SK-N-DZ (cell line): ENCODE measurements at places on chromosomes 6 and 20.

- DNase-seq = no peak
Measured at GRCh38 chr20:709423-709822, 33.8 kb upstream of the SCRT2 start.

GRCh38 chr20:47558295-47559066, 56.8 kb downstream of the NCOA3 start:
- no peak for DNase-seq

GRCh38 chr20:62632575-62633090, 9.7 kb upstream of the SLCO4A1 start:
- DNase-seq = no peak

DNA sequence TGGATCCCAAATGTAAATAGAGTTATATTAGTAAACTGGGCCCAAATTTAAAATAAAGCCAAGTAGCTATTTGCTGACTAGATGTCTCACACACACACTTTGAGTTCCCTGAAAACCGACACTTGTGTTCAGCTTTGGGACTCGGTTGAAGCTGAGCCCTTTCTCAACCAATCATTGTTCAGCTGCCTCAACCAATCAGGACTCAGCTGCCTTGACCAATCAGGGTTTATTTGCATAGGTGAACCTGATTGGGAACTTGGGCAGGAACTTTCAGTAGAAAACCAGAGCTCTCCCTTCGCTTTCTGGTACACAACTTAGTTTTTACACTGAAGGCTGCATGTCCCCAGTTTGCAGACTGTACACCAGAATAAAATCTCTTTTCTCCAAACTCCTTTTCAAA, 301.7 kb downstream of the FOXA2 start:
- no peak for DNase-seq

DNA sequence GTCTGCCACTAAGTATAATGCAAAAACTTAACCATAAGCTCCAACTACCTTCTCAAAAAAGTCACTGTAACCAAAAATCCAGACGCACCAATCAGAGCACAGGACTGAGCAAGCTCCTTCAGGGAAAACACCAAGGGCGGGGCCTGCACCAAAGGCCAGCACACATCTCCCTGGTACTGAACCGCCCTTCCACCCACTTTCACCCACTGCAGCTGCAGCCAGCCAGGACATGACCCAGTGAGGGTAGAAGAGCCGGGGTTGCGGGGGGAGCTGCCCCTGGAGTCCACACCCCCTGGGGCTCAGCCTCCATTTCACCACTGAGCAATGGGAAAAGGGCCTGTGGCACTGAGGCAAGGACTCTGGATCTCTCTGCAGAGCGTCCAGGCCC, 54.3 kb downstream of the TAF4 start:
- DNase-seq = no peak

DNA sequence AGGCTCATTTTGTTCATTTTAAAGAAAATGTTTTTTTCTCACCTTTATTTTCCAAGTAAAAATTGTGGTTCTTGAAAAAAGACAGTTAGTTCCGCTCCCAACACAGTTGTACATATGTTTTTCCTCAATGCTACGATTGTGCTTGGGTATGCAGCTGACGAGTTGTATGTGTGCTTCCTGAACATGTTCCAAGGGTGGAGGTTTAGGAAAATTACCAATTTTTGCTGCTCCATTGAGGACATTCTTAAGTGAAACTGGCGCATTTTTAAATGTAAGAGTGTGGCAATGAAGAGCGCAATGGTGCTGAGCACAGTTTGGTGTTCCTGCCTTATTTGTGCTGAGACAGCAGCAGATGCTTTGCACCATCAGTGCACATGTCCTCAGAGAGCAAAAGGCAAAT, 70.3 kb upstream of the CLDN20 start:
- DNase-seq = no peak

DNA sequence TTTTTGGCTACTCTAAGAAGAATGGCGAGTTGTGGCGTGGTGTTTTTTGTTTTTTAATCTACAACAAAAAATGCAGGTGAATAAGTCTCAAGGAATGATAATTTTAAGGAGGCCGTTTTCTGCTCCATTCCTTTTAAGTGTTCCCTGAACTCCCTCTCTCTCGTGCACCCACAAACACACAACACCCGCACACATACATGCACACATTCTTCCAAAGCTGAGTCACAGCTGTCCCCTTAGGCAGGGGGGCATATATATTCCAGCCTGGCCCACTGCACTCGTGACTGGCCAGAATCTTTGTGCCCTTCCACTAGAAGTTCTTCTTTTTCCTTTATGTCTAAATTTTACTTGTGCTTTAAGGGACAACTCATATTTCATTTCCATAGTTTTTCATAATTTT, 405.7 kb downstream of the LMBRD1 start:
- no peak for DNase-seq

DNA sequence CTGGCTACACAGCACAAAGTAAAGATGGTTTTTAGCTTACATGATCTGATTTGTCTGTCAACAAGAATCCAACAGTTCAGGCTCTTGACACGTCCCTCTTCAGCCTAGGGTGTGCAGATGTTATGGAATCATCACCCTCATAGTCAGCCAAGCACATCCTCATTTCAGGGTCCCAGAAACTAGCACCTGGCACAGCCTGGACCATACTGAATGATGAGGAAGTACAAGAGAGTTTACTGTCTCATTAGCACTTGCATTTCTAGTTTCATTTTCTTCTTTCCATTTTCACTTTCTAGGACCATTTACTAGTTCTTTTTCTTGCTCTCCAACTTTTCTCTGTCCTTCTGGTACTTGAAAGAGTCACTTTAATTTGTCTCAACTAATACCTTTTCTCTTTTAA, 6.5 kb downstream of the RIPOR2 start:
- no peak for DNase-seq

- DNase-seq = no peak
Measured at GRCh38 chr20:59729506-59729905, 125.2 kb downstream of the PHACTR3 start.

GRCh38 chr6:63553208-63553607, 19.1 kb upstream of the LOC128125822 start:
- DNase-seq = no peak

- DNase-seq = no peak
Measured at GRCh38 chr6:133957780-133958242, 4.8 kb downstream of the TBPL1 start.

- DNase-seq = no peak
Measured at GRCh38 chr6:126640356-126640755, 300.4 kb downstream of the CENPW start.

- no peak for DNase-seq
Measured at GRCh38 chr6:152502421-152503188, 134.6 kb downstream of the SYNE1 start.

DNA sequence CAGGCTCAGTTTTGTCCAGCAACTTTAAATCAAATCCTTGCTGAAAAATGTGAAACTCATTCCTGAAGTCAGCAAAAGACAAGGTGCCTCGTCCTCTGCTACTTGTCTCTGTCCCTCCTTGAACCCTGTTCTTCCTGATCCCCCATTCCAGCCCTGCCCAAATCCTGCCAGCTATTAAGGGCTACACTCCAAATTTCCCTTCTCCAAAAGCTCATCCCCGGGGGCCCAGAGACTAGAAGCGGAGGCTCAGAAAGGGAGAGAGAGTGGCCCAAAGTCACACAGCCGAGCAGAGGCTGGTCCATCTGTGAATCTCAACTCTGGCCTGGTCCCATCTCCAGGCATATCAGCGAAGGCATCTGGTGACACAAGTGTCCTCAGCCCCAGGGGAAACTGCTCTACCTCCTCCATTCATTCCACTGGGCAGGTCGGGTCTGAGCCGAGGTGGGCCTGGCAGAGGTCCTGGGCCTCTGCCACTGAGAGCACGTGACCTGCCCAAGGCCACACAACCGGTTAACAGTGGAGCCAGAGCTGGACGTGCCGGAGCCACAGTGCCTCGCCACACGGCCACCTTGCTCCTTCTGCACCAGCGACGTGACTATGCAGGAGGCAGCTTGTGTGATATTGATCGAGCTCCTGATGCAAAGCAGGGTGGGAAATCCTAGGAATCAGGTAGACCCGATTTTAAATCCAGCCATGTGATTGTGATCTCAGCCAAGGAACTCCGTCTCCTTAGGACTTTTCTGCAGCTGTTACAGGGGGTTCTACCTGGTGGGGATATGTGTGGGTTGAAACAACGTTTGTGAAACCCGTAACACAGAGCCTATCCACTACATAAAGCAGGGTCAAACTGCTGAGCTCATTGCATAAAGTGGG, 28.6 kb downstream of the NOL4L start:
- DNase-seq = no peak

DNA sequence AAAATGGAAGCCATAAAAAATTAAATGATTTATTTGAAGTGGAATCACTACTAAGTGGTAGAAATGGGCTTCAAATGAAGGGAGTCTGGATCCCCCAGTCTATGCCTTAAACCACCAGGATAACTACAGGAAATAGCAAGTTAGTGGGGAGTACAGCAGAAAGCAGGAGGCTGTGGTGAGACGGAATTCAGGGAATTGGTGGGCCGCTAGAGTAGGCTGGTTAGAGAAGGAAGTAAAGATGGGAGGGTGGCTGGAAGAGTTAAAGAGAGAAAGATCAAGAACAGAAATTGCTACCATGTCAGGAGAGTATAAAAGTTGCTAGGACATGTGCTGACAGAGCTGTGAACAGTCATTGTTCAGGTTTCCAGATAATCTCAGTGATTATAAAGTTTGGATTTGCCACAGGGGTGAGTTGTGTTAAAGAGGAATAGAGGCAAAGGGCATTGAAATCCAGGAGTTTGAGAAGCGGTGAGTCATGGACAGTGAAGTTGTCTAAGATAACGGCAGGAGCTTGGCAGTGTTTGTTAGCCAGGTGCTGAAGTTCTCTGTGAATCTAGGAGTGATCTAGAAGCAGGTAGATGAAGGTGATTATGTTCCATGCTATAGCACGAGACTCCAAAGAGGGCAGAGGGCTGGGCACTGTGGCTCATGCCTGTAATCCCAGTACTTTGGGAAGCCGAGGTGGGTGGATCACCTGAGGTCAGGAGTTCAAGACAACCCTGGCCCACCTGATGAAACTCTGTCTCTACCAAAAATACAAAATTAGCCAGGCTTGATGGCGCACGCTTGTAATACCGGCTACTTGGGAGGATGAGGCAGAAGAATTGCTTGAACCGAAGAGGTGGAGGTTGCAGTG, 13.7 kb upstream of the HINT3 start:
- DNase-seq = no peak

- DNase-seq = no peak
Measured at GRCh38 chr6:11621119-11621518, 83.6 kb downstream of the TMEM170B start.

DNA sequence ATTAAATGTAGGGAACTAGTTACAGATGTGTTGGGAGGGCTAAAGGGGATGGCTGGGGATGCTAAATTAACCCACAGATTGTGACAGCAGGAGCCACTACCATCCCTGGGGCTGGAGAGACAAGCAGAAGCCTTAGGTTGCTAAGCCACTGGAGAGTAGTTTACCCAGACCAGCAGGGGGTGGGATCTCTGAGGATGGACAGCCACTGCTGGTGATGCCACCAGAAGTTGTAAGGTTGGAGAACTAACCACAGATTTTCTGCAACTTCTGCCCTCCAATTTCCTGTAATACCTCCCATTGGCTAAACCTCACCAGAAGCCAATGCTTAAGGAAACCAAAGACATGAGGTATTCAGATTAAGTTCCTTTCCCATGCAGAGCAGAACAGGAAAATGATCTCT, 139.6 kb upstream of the NOX3 start:
- no peak for DNase-seq

- DNase-seq = no peak
Measured at GRCh38 chr6:18121580-18122127, 823 bp downstream of the NHLRC1 start.

- DNase-seq = no peak
Measured at GRCh38 chr6:40341726-40342125, 245.4 kb downstream of the LRFN2 start.

DNA sequence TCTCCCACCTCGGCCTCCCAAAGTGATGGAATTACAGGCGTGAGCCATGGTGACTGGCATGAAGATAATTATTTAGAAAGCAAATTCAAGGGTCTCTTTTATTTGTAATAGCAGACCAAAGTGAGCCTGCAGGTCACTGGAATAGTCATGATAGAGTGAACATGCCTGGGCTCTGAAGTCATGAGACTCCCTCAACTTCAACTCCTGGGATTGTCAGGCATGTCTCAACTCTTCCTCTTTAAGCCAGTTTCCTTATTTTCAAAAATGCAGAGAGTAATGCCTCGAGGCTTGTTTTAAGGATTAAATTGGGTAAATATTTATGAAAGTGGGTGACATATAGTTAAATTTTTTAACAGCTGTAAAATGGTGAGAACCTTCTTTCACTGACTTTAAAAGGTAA, 22.7 kb upstream of the HECA start:
- DNase-seq = no peak

- DNase-seq = no peak
Measured at GRCh38 chr6:116492331-116493067, 18.9 kb upstream of the CALHM5 start.

DNA sequence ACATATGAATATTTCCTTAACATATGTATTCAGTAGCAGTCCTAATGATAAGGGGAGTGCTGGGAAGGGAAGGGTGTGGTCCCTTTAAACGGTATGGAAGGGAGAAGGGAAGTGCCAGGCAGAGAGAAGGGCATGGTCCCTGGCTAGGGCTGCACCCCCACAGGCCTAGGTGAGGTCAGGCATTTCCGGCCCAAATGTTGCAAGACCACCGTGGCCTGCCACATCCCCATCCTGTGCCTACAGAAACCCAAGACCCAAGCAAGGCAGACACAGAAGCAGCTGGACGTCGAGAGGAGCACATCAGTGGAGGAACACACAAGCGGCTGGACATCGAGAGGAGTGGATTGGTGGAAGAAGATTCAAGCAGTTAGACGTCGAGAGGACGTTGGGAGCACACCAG, 5.9 kb downstream of the RRAGD start:
- no peak for DNase-seq

DNA sequence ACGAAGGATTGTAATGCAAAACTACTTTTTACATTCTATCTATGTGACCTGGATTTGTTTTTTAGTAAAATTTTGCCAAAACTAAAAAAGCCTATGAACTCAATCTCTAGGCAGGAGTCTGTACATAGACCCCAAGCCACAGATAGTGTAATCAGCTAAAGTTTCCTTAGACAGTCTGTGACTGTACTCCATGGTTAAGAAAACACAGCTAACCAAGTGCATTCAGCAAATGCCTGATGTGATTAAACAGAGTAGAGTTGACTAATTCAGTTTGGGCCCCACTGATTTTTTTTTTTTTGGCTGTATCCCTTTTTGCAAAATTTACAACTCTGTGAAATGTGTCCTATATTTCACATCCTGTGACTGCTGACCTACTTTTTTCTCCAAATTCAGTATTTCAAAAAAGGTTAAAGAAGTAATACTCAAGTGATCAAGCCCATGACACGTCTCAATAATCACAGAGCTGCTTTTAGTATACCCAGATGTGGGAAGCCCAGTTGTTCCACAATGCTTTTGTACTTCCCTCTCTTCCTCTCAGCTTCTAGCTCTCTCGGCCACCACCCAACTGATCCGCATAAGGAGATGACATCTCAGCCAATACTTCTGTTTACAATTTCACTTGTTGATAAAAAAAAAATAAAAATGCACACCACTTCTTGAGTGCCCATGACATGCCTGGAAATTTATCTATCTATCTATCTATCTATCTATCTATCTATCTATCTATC, 108.8 kb upstream of the TBX18 start:
- no peak for DNase-seq

DNA sequence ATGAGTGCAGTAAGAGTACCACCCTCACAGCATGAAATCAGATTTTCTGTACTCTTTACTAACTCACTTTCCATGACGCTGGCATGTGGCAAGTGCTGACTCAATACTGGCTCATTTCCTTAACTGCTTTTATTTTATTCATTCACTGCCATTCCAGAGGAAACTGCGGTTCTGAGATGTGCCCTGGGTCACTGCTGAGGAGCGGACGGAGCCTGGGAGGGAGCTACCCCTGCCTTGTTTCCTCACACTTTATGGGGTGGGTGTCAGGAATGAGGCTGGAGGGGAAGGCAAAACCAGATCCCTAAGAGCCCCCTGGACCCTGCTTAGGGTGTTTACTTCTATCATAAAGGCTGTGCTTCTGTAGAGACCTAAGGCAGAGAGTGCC, 14.4 kb downstream of the NT5E start:
- DNase-seq = no peak
